ENCODE measurements at places on chromosomes 1 and 21. TPM values are rescaled to one million over a fixed set of nuclear protein-coding genes. Genes with fewer than 3 reads are reported as not detected.

The ASPM gene
- 1.1 TPM for total RNA-seq

The VHLL gene
- total RNA-seq, result not detected

The REN gene
- 0.18 TPM for total RNA-seq

The AMY2A gene
- not detected for total RNA-seq

The SPSB1 gene
- 39.4 TPM for total RNA-seq

GRCh38 chr1:226073184-226073950 is 10.9 kb downstream of the H3-3A start:
- no peaks in the 10 kb centered on the region for H3K4me1 ChIP-seq
- peaks cover 69% of the 10 kb centered on the region for H3K36me3 ChIP-seq
- H3K27ac ChIP-seq, result no peak overlapping the region
- H3K4me3 ChIP-seq, result no peak overlapping the region
- no peaks in the 10 kb centered on the region for H3K27me3 ChIP-seq
- DNase-seq, result no peak

DNA sequence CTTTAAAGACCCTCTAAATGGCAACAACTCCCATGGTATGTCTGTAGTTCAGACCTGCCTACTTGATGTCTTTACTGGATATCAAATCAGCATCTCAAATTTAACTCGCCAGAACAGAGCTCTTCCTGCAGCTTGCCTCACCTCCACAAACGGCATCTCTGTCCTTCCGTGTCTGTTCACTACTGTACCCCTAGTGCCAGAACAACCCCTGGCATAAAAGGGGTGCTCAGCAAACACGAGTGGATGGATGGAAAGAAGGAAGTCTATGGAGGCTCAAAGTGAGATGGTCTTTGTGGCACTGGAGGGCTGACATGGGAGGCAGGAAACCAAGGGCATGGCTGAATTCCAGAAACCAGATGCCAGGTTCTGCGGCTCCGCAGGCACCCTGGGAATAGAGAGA is 22.7 kb downstream of the MRPL37 start:
- no peak overlapping the region for H3K27ac ChIP-seq
- no peak overlapping the region for H3K4me3 ChIP-seq
- DNase-seq, result no peak
- H3K27me3 ChIP-seq, result no peaks in the 10 kb centered on the region

GRCh38 chr1:96579636-96580035 is 141.9 kb upstream of the PTBP2 start:
- no peaks in the 10 kb centered on the region for H3K27me3 ChIP-seq
- DNase-seq, result no peak
- no peak overlapping the region for H3K27ac ChIP-seq
- no peaks in the 10 kb centered on the region for H3K4me1 ChIP-seq
- H3K36me3 ChIP-seq, result no peaks in the 10 kb centered on the region

- H3K36me3 ChIP-seq, result no peaks in the 10 kb centered on the region
- H3K4me1 ChIP-seq, result no peaks in the 10 kb centered on the region
- no peaks in the 10 kb centered on the region for H3K27me3 ChIP-seq
- H3K27ac ChIP-seq, result no peak overlapping the region
- H3K4me3 ChIP-seq, result no peak overlapping the region
Measured at GRCh38 chr1:38915352-38915948, 26.2 kb downstream of the RHBDL2 start.

Data from left lung (tissue), 14 donors.